ENCODE measurements at places on chromosomes 5 and 9.

DNA sequence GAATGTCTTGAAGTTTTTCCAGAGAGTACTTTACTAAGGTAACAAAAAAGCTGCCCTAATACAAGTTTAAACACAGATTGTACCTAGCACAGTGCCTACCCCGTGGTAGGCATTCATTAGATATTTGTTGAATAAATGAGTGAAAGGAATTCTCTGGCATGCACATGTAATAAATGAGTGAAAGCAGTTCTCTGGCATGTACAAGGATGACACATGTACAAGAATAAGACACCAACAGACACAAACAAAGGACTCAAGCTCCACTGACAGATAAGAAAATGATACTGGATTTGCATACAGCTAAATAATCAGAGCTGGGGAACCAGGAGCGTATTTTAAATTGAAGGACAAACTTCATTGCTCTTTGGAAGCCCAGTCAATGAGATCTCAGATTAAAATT, 535.8 kb downstream of the EFNA5 start:
- no peak for DNase-seq

GRCh38 chr9:127878652-127879390, 1.3 kb upstream of the AK1 start:
- peak; percentile 40 for DNase-seq

GRCh38 chr5:71471193-71471592, 15.7 kb downstream of the BDP1 start:
- no peak for DNase-seq

DNA sequence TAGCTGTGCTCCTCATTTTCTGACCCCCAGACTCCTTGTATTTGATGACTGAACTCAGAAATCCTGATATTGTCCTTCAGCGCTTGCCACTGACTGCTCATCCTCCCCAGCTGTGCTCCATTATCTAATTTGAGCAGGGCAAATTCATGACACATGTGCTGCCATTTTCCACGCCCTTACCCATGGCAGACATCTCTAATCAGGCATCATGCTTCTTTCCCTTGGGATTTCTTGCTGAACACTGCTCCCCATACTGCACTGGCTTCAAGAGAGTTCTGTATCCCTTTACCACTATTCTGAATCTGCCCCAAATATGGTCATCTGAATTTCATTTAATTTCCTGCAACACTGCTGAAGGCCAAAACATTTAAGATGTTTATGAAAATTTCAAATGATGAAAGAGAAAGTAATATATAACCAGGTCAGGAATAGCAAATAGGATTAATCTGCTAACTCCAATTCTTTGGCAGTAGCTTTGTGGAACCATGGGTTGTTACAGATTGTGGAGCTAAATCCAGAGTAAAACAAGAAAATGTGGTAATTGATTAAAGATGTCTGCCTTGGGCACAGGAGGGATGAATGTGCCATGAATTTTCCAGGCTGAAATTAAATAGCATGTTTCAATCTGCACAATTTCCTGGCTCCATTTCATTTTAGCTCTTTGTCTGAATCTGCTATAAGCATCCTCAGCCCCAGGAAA, 93.6 kb downstream of the CYFIP2 start:
- no peak for DNase-seq

DNA sequence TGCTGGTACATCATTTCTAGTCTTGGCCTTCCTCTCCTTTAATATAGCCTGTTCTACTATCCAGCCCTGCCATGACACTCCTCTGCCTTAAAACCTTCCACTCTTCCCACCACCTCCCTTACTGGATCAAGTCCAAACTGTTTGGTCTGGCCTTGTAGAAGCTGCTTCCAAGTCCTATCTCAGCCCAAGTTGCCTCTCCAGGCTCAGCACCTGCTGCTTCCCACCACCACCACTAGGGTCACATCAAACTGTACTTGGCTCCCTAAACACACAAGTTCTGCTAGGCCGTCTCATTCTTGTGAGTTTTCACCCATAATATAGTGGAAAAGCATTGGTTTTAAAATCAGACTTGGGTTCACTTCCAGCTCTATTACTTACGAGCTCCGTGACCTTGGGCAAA, 1.4 kb downstream of the NDUFA8 start:
- peak; percentile 85 for DNase-seq

GRCh38 chr9:133277467-133277866, 2.5 kb upstream of the ABO start:
- no peak for DNase-seq

GRCh38 chr9:131810351-131811170, 70.7 kb upstream of the RAPGEF1 start:
- DNase-seq: no peak

DNA sequence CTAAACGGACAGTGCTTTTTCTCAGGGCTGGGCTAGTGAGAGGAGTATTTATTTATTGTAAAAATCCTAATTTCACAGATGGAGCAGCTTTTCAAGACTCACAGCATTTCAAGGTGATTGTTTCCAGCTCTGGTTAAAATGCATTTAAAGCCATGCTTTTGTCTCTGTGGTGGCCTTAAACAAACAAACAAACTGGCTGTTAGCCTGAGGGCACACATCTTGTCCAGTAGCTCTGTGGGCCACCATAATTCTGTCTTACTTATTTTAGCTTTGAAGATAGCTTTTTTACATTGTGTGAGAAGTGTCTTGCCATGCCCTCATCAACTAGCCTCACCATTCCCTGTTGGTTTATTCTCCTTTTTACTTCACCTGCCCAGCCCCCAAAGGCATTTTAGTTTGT, 218.2 kb downstream of the PSAT1 start:
- no peak for DNase-seq

GRCh38 chr9:73129941-73130685, 21.6 kb upstream of the ANXA1 start:
- DNase-seq: peak; percentile 60

- peak; percentile 86 for DNase-seq
Observed at GRCh38 chr9:137032858-137033257, 970 bp upstream of the FUT7 start.

- peak; percentile 35 for DNase-seq
Observed at GRCh38 chr9:95724253-95724991, 151.1 kb upstream of the ERCC6L2 start.

GRCh38 chr5:120644516-120644915, 180.4 kb downstream of the PRR16 start:
- DNase-seq: no peak

GRCh38 chr9:78296201-78296892, 578 bp upstream of the PSAT1 start:
- peak; percentile 48 for DNase-seq

DNA sequence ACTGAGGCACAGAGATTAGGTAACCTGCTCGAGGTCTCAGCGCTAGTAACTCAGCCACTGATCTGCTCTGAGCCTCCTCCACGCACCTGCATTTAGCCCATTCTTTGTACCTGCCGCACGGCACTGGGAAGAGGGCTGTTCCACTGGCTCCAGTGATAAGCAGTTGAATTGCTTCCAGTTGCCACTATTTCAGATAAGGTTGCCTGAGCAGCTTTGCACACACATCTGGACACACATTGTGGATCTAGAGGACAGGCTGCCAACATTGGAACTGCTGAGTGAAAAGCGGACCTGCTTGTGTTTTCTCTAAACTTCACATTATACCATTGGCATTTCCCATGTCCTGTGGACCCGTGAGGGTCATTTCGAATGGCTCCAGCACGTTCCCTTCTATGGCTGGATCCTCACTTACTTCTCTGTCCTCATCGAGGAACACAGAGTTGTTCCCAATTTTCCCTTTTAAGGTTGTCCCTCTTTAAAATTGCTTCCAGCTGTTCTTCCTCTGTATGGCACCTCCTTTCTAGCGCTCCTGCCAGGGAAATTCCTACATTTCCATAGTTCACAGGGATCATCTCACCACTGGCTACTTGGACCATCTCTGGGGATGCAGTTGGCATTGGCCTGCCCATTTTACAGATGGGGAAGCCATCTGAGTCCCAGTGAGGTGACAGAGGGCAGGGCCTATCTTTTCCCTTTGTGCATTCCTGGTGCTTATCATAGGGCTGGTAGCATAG, 45.9 kb upstream of the RPL26L1 start:
- DNase-seq: no peak

DNA sequence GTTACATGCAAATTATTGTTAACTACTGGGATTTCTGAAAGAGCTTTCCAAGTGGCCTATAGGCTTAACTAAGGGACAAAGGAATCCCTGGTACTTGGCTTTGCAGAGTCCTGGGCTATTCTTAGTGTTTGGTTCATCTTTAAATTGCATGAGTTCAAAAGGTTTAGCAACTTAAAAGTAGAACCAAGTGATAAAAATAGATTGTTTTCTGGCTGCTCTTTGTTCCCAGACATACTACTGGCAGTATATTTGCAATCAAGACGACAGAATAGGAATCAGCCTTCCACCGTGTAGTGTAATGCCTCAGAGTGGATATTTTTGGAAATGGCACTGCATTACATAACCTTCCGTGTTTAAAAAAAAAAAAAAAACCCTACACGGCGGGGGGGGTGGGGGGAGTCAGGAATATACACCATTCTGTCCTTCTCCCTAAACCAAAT, 1.0 kb downstream of the NREP start:
- DNase-seq: peak; percentile 61

Data from hematopoietic multipotent progenitor cell treated with erythropoietin and hydrocortisone succinate and interleukin-3 and kit ligand, for 4 days (in vitro differentiated cells).